ENCODE measurements at places on chromosomes 5 and 9.

DNA sequence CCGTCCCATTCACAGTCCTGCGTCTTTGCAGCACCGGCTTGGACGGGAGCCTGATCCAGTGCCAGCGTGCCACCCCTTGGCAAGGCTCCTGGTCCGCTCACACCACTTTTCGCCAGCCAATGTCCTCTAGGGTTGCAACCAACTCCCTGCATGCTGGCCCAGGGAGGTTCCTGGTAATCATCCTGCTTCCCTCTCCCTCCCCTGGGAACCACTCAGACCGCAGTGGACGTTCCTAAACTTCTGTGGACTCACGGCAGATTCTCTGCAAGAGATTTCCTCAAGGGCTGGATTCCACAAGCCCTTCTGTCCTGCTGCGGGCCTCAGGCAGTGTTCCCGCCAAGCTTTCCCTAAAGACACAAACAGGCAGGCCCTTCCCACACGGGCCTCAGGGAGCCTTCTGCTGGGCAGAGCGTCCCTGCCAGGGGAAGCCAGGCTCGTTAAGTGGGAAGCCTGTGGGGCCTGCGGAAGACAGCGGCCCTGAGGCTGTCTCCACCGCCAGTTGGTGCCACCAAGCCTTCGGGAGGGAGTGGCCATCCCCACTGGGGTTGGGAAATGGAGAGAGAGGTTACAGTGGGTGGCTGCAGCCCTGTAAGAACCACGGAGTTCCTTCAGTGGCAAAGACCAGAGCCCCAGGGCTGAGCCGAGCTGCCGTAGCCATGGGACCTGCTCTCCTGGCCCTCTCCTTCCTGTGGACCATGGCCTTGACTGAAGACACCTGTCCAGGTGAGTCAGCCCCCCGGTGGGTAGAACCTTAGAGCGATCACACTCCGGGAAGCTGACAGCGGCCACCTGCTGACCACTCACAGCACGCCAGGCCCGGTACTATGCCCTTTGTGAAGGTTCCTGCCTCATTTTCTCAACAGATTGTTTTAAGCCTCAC lies 16.4 kb upstream of the FCN2 start:
- peak; percentile 57 for DNase-seq

- DNase-seq = peak; percentile 83
Measured at GRCh38 chr5:43039471-43040286, 440 bp downstream of the ANXA2R start.

- DNase-seq = no peak
Measured at GRCh38 chr5:14155075-14155474, 11.9 kb downstream of the TRIO start.

DNA sequence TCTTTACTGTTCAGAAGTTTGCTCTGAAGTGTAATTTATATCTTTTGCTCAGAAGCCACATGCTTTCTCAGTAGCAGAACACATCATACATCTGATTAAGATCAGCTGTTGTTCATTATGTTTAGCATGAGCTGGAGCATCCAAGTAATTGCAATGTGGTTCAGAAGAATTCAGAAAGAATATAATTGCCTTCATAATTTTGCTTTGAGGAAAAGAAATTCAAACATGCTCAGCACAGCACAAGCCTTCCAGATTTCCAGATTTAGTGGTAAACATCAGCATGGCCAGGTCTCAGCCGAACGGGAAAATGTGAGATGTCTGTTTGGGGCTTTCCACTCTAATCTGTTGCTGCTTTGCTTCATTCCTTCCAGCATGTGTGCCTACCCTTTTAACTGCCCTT lies 65.9 kb downstream of the ITGA1 start:
- DNase-seq = no peak

DNA sequence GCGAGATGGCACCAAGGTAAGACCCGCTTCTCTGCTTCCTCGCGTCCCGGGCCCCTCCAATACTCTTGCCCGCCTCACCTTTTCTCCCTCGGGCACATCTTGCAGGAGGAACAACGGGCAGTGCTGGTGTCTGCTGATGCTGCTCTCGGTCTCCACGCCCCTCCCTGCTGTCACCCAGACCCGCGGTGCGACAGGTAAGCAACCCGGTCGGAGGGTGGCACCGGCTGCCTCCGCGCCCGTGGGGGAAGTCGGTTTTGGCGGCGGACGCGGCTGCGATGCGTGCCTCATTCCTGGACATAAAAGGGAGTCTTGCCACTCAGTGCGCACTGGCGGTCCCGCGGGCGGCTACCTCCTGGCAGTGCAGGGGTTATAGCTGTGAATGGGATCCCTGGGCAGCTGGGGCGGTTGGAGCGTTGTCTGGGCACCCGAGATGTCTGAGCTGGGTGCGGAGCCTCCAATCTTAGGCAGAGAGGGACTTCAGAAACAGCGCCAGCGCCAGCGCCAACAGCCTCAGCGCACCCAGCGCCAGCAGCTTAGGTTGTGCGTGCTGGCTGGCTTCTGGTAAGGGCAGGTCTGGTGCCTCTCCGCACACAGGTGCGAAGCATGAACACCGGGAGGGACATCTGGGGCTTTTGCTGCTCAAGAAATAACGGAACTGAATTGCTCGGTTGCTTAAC lies 488 bp downstream of the COL15A1 start:
- no peak for DNase-seq

GRCh38 chr9:80922544-80922943 lies 766.8 kb downstream of the TLE1 start:
- no peak for DNase-seq

DNA sequence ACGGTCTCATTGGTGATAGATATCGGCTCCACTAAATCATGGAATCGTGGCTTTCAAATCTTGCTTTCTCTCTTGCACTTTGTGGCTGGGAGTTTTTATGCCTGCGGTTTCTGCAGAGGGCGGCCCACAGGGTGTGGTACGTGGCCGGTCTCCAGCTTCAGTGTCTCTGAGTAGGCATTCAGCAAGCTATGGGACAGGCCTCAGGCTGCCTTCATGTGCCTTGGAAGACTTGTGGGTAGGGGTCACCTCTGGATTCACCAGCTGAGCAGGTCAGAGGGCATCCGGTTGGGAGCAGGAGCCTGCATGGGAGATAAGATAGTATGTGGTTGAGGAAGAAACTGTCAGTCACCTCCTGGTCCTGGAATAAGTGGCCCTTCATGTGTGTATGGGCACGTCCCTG lies 47.7 kb downstream of the AMBP start:
- no peak for DNase-seq

- peak; percentile 69 for DNase-seq
Measured at GRCh38 chr5:135243556-135244285, 155.3 kb downstream of the MACROH2A1 start.

GRCh38 chr5:144260121-144260520 lies 89.4 kb downstream of the KCTD16 start:
- no peak for DNase-seq
